ENCODE measurements at places on chromosomes 4 and X.

DNA sequence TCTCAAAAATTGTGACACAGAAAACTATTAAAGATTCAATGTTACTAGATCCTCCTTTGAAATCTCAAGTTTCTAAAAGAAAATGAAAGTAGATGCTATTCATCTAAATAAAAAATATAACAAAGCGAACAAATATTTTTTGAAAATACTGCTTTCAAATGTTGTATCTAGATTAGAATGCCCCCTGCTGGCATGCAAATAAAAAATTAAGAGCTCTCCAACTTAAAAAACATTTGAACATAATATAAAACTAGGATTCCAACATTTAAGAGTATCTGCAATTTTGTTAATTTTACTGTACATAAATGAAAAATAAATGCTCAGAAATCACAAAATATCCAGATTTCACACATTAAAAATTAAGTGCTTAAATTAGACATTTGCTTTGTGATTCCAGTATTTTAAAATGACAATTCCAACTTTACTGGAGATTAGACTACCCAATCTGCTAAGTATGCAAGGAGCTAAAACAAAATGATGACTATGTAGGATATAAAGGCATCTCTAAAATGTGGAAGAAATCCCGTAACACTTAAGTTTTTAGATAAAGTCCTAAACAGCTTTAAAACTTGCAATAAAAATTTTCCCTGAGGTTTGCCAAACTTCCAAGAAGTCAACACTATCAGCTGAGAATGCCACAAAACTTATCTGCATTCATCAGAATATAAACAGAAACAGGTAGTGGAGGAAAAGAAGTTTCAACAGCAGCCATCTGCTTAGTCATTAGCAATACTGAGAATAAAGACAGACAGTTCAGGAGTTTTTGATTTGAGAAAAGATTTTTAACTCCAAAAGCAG, 32.7 kb downstream of the DHX15 start:
- no peak for DNase-seq

- DNase-seq = no peak
Measured at GRCh38 chrX:153726286-153727122, 1.8 kb downstream of the ABCD1 start.

GRCh38 chr4:17760626-17761025, 20.8 kb downstream of the FAM184B start:
- DNase-seq = no peak

GRCh38 chrX:19660604-19661255, 145.4 kb upstream of the MAP3K15 start:
- no peak for DNase-seq

DNA sequence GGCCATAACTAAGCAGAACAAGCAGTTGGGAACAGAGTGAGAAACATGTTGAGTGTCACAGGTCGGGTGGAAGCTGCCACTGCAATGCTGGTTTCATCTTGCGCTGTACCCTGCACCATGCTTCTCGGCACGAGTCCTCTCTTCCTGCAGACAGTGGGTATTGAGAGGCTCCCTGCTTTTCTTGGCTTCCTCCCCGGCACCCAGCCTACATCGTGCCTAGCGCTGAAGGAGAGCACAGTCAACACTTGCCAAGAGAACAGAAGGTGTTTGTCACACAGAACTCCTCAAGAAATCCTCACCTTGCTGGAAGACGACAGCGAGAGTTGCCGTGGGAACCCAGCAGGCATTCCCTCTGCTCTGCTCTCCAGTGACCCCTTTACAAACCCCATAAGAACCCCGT, 53.6 kb downstream of the EVC2 start:
- no peak for DNase-seq
